ENCODE measurements at places on chromosomes 11 and 22.

- DNase-seq, result no peak
Observed at GRCh38 chr11:122811721-122812120, 26.6 kb upstream of the CRTAM start.

DNA sequence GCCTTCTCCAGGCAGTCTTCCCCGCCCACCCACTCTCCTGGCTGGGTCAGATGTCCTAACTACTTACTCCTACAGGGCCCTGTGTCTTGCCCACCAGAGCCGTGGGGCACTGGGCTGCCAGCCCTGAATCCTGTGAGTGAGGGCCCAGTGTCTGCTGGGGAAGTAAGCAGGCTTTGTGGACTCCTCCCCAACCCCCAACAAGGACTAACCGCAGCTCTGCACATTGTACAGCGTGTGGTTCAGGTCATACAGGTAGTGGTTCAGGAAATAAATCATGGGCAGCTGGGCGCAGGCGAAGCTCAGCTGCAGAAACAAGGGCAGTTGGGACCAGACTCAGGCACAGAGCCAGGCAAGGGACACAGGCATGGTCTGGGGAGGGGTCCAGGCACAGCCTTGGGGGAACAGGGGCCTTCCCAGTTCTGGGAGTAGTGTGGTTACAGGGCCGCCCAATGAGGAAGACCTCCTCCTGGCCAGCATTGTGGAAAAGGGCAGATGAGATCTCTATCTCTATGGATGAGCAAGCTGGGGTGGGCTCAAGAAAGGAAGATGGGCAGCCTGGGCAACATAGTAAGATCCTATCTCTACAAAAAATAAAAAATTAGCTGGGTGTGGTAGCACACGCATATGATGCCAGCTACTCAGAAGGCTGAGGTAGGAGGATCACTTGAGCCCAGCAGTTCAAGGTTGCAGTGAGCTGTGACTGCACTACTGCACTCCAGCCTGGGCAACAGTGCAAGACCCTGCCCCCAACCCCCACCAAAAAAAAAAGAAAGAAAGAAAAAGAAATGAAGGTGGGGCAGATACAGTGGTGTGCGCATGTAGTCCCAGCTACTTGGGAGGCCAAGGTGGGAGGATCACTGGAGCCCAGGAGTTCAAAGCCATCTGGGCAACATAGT, 5.5 kb downstream of the UNC93B1 start:
- DNase-seq, result no peak

DNA sequence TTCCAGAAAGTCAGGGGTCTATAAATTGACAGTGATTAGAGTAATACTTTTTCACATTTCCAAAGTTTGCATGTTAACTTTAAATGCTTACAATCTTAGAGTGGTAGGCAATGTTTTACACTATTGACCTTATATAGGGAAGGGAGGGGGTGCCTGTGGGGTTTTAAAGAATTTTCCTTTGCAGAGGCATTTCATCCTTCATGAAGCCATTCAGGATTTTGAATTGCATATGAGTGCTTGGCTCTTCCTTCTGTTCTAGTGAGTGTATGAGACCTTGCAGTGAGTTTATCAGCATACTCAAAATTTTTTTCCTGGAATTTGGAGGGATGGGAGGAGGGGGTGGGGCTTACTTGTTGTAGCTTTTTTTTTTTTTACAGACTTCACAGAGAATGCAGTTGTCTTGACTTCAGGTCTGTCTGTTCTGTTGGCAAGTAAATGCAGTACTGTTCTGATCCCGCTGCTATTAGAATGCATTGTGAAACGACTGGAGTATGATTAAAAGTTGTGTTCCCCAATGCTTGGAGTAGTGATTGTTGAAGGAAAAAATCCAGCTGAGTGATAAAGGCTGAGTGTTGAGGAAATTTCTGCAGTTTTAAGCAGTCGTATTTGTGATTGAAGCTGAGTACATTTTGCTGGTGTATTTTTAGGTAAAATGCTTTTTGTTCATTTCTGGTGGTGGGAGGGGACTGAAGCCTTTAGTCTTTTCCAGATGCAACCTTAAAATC, 5.3 kb downstream of the MALAT1 start:
- DNase-seq, result no peak

DNA sequence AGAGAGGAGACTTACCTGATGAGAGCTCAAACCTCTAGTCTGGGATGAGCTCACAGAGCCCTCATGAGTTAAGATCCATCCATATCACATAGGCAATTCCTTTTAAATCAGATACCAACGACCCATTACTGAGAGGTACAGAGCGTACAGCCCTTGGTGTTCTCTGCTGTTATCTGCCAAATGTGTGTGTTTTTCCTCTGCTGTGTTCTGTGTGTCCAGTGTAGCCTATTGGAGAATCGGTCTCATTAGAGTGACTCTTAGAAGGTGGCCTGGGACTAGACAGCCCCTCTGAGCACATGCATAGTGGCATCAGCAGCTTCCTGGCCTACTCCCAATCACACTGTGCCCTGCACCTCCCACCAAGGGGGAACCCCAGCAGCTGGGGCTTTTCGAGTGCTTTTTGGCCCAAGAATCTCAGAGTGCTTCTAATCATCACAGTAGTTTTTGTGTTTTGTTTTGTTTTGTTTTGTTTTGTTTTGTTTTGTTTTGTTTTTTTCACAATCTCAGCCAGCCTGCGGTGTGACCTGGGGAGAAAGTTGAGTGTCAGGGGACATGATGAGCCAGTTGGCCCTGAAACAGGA, 25.4 kb downstream of the TP53AIP1 start:
- no peak for DNase-seq

DNA sequence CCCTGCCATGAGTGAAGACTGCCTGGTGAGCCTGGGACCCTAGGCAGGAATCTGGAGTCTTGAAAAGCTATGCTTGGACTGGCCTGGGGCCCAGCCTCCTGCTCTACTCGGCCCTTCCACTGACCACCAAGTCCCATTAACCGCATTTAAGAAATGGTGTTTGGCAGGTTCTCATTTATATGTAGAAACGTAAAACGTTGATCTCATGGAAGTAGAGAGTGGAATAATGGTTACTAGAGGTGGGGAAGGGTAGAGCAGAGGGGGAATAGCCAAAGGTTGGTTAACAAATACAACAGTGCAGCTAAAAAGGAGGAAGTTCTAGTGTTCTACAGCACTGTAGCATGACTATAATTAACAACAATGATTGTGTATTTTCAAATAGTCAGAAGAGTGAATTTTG, 72.9 kb upstream of the EED start:
- no peak for DNase-seq

- DNase-seq, result no peak
Observed at GRCh38 chr11:45170484-45170883, 24.0 kb downstream of the PRDM11 start.

GRCh38 chr11:20464518-20464917, 77.0 kb downstream of the PRMT3 start:
- no peak for DNase-seq

DNA sequence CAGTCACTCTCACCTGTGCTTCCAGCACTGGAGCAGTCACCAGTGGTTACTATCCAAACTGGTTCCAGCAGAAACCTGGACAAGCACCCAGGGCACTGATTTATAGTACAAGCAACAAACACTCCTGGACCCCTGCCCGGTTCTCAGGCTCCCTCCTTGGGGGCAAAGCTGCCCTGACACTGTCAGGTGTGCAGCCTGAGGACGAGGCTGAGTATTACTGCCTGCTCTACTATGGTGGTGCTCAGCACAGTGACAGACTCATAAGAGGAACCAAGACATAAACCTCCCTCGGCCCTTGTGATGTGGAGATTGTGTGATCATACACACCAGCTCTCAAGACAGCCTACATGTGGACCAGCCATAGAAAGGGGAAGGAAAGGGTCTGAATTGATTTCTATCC, 113.3 kb downstream of the ZNF280B start:
- DNase-seq, result peak; percentile 37

GRCh38 chr11:115469361-115469760, 34.9 kb downstream of the CADM1 start:
- no peak for DNase-seq

DNA sequence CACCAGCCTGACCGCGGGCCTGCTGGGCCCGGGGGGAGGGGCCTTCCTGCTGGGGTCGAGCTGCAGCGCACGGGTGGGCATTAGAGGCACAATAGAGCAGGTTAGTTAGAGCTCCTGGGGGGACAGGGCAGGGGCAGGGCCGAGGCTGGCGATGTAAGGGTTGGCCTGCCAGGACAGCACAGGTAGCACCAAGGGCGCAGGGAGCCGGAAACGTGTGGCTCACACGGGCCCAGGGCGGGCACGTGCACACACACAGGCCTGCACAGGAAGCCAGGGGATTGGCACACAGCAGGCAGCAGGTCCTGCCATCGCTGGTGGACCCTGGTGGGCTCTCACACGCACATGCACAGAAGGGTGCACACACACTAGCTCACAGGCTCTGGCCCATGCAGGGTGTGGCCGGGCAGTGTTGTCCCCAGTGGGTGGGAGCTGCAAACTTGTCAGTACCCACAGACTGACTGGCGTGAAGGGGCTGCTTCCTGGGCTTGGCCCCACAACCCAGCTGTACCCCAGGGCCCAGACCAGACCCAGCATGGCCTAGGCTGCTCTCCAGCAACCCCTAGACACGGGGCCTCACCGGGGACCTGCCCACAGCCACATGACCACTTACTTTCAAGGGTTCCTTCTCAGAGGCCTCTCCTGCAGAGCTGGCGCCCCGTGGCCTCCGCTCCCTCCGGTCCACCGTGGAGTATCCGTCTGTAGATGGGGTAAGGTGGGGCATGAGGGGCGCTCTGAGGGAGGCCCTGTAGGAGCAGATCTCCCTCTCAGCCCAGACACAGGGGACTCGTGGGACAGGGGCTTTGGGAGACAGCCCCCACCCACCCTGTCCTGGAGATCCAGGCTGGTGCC, 29.9 kb upstream of the TXNRD2 start:
- DNase-seq, result no peak

DNA sequence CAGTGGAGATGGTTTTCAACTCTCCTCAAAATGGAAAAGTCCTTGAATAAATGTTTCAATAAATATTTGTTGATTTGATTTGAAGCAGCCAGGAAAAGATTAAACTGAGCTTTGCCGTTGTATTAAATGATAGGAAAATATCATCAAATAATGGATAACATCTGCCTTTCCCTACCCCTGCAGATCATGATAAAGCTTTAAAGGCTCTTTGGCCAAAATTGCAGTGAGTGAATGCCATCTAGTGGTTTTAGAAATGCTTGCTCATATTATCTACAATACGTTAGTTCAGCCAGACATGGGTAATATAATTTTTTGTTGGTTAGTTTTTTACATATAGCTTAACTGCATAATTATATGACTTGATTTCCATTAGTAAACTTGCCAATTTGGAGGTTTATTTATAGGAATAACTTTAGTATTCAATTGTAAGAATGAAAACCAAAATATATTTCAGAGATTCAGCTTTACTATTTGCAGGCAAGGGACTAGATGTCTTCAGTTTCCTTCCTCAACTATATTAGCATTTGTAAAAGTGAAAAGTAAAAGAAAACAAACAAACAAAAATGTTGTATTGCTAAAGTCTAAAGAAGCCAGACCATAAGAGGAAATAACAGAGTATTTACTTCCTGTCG, 159.2 kb downstream of the MSANTD4 start:
- DNase-seq, result peak; percentile 4

DNA sequence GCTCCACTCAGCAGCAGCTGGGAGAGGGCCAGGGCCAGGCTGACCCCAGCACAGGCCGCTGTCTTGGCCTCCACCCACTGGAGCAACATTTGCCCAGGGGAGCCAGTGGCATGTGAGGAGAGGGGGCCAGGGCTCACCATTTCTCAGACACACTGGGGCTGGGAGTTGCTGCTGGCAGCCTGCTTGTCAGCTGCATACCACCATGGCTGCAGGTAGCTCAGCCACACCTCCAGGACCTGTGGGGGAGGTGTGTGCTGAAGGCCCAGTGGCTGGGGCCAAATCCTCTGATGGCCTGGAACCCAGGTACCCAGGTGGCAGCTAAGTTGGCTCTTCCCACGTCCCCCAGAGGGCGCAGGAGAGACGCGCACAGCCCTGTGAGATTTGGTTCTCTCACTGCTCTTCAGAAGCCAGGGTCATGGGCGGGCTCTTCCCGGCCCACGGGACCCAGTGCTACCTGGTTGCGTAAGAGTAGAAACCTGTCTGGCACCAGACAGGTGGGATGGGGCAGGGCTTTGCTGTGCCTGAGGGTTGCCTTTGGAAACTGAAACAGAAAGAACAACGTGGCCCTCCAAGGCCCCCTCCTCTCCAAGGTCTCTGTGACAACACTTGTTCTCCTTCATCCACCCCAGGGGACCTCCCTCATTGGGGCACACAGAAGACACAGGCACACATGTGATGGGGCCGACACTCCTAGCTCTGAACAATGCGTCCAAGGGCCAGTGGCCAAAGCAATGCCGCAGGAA, 98.8 kb downstream of the MED15 start:
- DNase-seq, result peak; percentile 33

GRCh38 chr22:23113847-23114720, 27.7 kb downstream of the RSPH14 start:
- no peak for DNase-seq

GRCh38 chr11:98732947-98733346, 287.8 kb upstream of the CNTN5 start:
- no peak for DNase-seq

Measured in GDM1 (cell line).